ENCODE measurements at places on chromosomes 12 and 14. TPM values are rescaled to one million over a fixed set of nuclear protein-coding genes. Genes with fewer than 3 reads are reported as not detected.

Gene CLEC4E
- total RNA-seq = 37.5 TPM

Gene MAP1LC3B2
- not detected for total RNA-seq

Gene KRT2
- total RNA-seq = not detected

Gene SLC8B1
- 40.1 TPM for total RNA-seq

Gene CMA1
- total RNA-seq = not detected

Gene CIROP
- not detected for total RNA-seq

Gene FGF6
- total RNA-seq = not detected

Gene DCN
- total RNA-seq = 966 TPM

Gene CCDC175
- total RNA-seq = not detected

Gene GPN3
- 32.2 TPM for total RNA-seq

Gene LRP1-AS
- total RNA-seq = not detected

Gene PTPRR
- total RNA-seq = 1.4 TPM

Gene TMEM132D
- total RNA-seq = not detected

Gene RBM23
- total RNA-seq = 64.9 TPM

Gene REM2
- 0.29 TPM for total RNA-seq

- no peak for DNase-seq
These were observed 180.5 kb upstream of the SFSWAP start for GRCh38 chr12:131530422-131530821.

DNA sequence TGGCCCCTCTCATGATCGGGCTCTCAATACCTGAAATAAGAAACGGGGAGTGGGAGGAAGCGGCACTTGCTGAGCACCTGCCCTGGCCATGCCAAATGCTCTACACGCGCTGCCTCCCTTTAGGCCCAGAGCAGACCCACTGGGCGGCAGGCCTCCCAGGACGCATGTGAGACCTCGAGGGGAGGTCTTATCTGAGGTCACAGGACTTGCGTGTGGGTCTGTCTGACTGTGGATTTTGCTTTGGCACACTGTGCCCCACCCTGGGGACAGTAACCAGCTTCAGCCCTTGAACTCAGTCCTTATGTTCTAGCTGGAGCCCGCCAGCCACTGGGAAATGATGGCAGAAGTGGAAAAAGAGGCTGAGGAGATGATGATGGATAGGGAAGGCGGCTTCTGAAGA, 91.8 kb downstream of the RBM19 start:
- no peak for DNase-seq

GRCh38 chr14:69537900-69538299, 36.8 kb downstream of the CCDC177 start:
- DNase-seq = no peak

DNA sequence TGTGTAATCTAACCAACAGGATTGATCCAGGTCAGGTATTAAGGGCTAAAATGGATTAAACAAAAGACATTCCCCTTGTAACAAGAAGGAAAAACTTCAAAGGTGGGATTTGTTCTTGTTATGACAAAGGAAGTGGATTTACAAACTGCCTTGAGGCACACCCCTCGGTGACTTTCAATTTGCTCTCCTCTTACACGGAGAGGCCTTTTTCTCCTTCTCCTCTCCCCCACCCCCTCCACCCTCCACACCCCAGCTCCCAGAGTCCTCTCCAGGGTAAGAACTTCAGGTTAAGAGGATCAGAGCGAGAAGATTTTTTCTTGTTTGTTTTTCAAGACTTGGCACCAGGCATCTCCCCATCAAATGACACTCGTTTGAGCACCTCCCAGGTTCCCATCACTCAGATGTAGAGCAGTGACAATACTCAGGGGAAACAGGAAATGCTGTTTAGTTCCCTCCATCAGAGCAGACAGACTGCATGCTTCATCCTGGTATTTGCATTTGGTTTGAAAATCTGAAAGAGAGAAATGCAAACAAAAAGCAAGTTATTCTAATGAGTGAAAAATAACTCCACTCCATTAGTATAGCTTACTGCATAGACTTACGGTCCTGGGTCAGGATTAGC, 77.6 kb upstream of the TMEM260 start:
- no peak for DNase-seq

DNA sequence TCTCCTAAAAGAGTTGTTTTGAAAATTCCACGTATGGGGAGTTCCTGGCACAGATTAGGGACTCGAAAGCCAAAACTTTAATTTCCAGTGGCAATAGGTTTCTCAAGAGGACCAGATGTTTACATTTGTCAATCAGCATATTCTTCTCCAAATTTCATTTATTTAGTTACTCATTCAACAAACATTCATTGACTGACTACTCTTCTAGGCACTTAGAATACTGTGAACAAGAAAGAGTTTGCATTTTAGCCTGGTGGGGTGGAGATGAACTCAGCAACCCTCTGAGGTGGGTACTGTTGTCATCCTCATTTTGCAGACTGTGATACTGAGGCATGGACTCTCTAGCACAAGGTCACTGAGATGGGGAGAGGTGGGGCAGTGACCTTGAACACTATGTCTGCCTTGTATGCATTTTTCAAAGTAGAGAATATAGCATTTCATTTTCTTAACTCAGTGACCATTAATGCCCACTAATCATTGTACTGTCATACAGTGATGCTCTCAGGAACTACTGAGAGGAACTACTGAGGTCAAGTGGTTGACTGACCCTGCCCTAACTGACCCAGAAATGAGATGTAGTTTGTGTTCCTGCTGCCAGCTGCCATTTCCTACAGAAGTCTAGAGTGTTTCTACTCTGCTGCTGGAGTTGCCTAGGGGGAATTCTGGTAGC, 2.2 kb downstream of the L3HYPDH start:
- no peak for DNase-seq

- DNase-seq = no peak
These were observed 101.8 kb upstream of the EIF5 start for GRCh38 chr14:103232031-103232808.

DNA sequence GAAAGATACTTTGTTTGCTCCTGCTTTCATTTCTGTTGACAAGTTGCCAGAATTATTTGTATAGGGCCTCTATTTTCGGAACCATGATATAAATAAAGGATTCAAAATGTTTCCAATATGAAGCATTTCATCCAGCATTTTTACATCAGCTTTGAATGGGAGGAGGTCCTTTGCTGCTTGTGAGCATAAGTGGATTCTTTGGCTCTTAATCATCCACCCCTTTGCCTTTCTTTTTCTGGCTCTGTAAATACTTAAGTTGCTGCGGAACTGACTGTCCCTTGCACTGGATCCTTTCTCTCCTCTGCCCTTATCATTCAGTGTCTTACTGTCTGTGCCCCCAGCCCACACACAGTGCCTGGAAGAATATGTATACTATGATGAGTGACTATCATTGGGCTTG, 357.3 kb upstream of the RGS6 start:
- no peak for DNase-seq

DNA sequence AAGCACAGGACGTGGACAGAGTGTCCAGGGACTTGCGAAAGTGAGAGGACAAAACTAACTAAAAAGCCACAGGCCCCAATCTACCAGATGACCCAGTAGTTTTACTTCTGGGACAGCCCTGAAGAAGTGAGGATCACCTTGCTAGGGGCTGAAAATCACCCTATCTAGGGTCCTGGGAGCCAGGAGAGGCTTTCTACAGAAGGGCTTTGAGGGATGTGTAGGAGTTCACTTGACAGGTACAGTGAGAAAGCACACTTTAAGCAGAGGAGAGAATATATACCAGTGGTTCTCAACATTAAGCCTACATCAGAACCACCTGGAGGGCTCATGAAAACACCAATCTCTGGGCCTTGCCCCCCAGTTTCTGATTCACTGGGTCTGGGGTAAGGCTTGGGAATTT, 60.8 kb downstream of the ZNF664 start:
- no peak for DNase-seq

GRCh38 chr14:81172881-81173280, 47.9 kb downstream of the GTF2A1 start:
- no peak for DNase-seq

DNA sequence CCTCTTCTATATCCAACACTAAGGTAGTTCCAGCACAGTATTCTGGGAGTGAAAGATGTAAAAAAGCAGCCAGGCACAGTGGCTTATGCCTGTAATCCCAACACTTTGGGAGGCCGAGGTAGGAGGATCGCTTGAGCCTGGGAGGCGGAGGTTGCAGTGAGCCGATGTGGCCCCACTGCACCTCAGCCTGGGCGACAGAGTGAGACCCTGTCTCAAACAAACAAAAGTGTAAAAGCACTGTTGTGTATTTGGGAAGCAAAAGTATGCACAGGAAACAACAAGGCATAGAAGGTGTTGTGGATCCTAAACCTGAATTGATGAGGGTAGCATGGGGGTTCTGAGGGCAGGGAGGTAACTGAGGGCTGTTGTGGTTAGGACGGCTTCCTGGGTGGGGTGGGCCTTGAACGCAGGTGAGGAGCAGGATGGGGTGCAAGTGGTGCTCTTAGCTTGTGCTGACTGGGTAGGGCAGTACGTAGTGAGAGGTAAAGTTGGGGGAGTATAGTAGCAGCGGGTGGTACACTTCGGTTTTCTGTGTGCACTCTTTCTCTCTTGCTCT, 64.2 kb downstream of the RASSF3 start:
- no peak for DNase-seq

GRCh38 chr12:6078398-6079096, 45.9 kb downstream of the VWF start:
- no peak for DNase-seq

DNA sequence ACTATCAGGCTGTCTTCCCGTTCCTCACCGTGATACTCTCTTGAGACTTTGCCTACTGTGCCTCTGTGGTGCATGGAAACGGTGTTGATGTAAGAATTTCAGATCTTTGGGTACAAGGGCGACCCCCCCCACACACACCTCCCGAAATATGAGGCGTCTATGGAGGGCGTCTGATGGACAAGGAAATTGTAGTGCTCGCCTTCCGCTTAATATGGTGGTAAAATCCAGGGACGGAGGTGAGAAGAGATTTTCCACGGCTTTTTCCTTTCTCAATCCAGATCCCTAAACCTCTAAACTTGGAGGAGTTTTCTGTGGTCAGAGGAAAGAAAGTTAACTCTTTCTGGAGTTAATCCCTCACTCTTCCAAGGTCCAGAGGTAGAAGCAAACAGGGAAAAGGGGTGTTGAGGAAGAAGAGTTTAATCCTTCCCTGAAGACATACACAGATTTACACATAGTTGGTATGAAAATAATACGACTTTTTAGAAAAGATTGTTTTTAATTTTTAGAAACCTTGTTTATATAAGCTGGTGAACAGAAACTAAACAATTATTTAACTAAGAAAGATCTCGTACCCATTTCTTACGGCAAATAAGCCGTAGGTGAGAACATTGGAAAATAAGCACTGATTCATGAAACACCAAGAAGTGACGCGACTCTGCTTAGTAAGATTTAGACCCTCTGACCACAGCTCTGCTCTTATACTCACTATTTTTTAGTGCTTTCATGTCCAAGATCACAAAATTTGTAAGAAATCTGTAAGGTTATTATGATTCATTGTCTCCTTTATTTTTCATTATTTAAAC, 23.1 kb upstream of the RNASE12 start:
- no peak for DNase-seq

DNA sequence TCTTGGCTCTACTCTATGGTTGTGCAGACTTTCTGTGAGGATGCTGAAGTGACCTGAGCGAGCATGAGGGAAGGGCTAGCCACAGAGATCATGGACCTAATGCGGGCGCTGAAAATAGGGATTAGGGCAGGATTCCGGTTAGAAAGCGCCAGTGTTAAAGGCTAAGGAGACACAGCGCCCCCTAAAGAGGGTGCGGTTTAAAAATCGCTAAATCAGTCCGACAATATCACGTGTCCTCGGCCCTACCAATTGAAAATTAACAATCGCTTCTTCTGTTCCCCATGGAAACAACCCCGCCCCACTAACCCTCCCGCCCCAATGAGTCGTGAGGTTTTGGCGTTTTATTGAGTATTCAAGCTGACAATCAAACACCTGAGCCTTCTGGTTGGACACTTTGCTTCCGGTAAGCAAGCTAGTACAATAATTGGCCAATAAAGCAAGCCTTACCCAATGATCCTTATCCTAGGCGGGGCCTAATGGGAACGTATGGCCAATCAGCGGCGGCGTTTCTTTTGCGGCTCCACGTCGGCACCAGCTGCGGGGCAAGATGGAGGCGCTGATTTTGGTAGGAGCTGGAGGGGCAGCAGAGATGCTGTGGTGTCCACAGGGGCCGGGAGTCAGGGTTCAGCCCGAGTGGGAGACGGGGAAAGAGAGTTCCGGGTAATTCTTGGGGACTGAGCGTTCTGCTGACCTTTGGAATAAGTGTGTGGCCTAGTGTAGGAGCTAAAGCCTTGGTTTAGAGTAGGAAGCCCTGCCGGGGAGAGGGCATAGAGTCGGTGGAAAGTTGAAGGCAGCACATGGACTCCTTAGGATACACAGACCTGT, at the start of gene COPZ1:
TSS of gene COPZ1 (plus strand) at position 515 of the 825 bp plus-strand sequence. CDS start at position 548, 33 bp downstream.
- DNase-seq = peak; percentile 95

- no peak for DNase-seq
These were observed 2.3 kb downstream of the PIWIL1 start for GRCh38 chr12:130339951-130340350.

DNA sequence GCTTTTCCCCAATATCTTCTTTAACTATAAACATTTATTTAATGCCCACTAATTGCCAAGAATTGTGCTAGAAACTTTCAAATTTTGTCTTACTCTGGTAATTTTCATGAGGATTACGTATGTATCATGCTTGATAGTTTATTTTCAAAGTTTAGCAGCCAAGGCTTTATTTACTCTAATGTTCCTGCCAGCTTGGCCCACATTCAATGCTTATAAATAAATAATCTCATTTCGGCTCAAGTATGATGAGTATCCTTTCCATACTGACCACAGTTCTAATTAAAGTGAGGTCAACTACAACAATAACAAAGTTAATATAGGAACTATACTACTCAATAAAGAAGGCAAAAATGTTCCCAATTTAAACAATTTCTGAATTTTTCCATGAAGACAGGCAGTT, 259.2 kb downstream of the MED13L start:
- peak; percentile 44 for DNase-seq

DNA sequence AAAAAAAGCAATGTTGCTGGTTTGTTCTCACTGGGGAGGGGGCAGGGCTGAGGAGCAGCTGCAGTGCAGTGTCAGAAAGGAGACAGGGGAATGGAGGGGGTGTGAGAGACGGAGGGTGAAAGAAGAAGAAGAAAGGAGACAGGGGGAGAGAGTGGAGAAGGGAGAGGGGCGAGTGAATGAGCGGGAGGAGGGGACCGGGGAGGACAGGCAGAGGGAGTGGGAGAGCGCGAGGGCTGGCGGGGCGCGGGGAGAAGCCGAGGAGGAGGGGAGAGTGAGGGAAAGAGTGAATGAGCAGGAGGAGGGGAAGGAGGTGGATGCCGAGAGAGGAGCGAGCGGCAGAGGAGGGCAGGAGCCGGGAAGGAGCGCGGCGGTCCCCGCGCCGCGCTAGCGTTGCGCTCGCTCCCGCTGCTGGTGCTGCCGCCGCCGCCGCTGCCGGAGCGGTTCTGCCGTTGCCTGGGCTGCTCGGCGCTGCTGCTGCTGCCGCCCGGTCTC, at the start of gene NOVA1:
TSS of gene NOVA1 (minus strand) at position 445 of the 492 bp plus-strand sequence. CDS start 597 bp downstream, outside the sequence.
- no peak for DNase-seq

- DNase-seq = no peak
These were observed 40.4 kb downstream of the AACS start for GRCh38 chr12:125105600-125105999.

Measured in left lung (tissue), 14 donors.